ENCODE measurements at places on chromosomes 1 and 21.
A peak's percentile ranks its signal among the peaks of the same experiment; 100 is the strongest.

DNA sequence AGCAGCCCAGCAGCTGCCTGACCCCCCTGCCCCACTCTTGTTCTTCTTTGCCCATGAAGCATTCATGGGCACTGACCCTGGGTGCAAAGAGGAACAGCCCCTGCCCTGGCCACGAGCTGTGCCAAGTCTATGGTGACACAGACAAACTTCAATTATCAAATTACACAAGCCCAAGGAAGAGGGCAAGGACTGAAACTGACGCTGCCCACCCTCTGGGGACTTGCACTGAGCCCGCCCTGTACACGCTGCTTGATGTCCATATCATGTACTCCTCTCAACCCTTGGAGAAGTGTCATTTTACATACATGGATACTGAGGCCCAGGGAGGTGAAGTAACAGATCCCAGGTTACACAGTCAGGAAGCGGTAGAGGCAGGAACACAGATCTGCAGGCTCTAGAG lies 32.1 kb downstream of the NKAIN1 start:
- no peak for DNase-seq
- H3K36me3 ChIP-seq = no peaks in the 10 kb centered on the region
- no peak overlapping the region for H3K4me3 ChIP-seq

- no peak overlapping the region for H3K27ac ChIP-seq
- DNase-seq = no peak
- no peaks in the 10 kb centered on the region for H3K4me1 ChIP-seq
- H3K36me3 ChIP-seq = no peaks in the 10 kb centered on the region
These were observed 109.3 kb downstream of the PAX7 start for GRCh38 chr1:18739897-18740296.

DNA sequence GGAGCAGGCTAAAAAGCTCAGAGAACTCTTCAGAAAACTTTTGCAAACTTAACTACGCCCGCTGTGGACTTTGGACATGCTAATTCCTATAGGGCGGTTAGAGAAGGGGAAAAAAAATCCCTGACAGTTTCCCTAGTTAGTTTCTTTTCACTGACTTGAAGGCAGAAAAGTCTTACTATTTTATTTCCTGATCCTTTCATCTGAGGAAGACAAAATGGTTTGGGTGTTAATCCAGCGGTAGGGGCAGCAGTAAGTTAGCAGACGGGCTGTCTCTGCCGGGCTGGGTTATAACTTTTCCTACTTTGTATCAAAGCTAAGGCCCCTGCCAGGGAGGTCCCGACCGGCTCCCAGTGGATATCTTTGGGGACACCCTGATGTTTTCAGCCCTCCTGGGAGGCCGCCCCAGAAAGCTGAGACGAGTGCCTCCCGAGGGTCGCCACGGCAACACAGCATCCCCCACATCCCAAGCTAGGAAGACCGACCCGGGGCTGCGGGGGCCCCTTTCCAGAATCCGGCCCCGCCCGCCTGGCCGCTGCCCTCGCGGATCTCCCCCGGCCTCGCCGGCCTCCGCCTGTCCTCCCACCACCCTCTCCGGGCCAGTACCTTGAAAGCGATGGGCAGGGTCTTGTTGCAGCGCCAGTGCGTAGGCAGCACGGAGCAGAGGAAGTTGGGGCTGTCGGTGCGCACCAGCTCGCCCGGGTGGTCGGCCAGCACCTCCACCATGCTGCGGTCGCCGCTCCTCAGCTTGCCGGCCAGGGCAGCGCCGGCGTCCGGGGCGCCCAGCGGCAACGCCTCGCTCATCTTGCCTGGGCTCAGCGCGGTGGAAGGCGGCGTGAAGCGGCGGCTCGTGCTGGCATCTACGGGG lies 162.6 kb downstream of the RUNX1 start:
- peaks cover 22% of the 10 kb centered on the region for H3K4me1 ChIP-seq
- peak; percentile 47 for DNase-seq
- peak overlapping the region; percentile 87 for H3K4me3 ChIP-seq
- peak overlapping the region; percentile 43 for H3K27ac ChIP-seq
- peaks cover 12% of the 10 kb centered on the region for H3K27me3 ChIP-seq

- no peaks in the 10 kb centered on the region for H3K4me1 ChIP-seq
- no peaks in the 10 kb centered on the region for H3K27me3 ChIP-seq
- H3K36me3 ChIP-seq = no peaks in the 10 kb centered on the region
- no peak overlapping the region for H3K4me3 ChIP-seq
- DNase-seq = no peak
These were observed 282.6 kb upstream of the DPYD start for GRCh38 chr1:98203466-98203865.

GRCh38 chr1:31299365-31299764 lies 2.5 kb downstream of the ZCCHC17 start:
- H3K27me3 ChIP-seq = no peaks in the 10 kb centered on the region
- peaks cover 12% of the 10 kb centered on the region for H3K4me1 ChIP-seq
- no peaks in the 10 kb centered on the region for H3K36me3 ChIP-seq
- DNase-seq = no peak
- H3K4me3 ChIP-seq = no peak overlapping the region
- no peak overlapping the region for H3K27ac ChIP-seq

- peaks cover 4% of the 10 kb centered on the region for H3K4me1 ChIP-seq
- H3K27ac ChIP-seq = no peak overlapping the region
- H3K36me3 ChIP-seq = no peaks in the 10 kb centered on the region
- peak; percentile 61 for DNase-seq
These were observed 11.3 kb upstream of the MAP10 start for GRCh38 chr1:232793944-232794343.

DNA sequence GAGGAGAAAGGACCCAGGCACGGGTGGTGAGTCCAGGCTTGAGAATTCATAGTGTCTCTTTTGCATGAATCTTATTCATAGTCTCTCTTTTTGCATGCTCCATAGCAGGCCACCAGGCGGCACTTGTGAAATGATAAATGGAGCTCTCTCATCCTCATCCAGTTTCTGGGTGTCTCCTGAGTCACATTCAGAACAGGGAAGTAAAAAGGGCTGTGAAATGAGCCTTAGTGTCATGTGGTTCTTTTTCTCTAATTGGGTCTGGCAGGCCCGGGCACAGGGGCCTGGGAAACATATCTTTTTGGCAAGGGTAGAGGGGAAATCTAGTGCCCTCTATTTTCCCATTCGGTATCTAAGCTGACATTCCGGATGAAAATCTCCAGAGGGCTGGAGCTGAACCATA lies 19.1 kb upstream of the NCF2 start:
- no peak overlapping the region for H3K27ac ChIP-seq
- no peaks in the 10 kb centered on the region for H3K36me3 ChIP-seq
- H3K27me3 ChIP-seq = no peaks in the 10 kb centered on the region
- no peak overlapping the region for H3K4me3 ChIP-seq

DNA sequence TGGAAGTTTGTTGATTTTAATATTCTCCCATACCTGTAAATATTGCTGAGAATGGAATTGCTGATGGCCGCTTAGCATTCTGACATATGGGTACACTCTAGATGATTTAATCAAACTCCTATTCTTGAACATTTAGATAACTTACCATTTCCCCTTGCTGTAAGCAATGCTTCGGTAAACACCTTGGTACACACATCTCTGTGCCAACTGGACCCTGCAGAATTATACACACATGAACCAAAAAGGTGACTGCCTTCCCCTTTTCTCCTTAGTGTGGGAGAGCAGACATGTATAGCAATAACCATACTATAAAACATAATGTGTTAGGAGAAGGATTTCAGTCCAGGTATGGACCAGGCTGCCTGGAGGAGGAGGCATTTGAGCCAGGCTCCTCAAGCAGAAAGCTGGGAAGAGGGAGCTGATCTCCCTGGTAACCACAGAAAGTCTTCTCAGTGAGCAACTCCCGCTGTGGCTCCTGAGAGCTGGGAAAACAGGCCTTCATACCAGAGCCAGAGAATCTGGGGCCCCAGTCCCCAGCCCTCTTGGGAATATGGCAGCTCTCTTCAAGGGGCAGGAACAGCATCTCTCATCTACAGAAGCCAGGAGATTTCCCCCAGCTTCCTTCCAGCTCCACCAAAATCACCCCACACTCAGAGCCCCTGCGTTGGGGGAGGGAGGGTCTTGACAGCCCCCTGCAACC lies 33.9 kb upstream of the CSF1 start:
- DNase-seq = no peak
- H3K27ac ChIP-seq = no peak overlapping the region
- H3K4me3 ChIP-seq = no peak overlapping the region
- no peaks in the 10 kb centered on the region for H3K4me1 ChIP-seq

DNA sequence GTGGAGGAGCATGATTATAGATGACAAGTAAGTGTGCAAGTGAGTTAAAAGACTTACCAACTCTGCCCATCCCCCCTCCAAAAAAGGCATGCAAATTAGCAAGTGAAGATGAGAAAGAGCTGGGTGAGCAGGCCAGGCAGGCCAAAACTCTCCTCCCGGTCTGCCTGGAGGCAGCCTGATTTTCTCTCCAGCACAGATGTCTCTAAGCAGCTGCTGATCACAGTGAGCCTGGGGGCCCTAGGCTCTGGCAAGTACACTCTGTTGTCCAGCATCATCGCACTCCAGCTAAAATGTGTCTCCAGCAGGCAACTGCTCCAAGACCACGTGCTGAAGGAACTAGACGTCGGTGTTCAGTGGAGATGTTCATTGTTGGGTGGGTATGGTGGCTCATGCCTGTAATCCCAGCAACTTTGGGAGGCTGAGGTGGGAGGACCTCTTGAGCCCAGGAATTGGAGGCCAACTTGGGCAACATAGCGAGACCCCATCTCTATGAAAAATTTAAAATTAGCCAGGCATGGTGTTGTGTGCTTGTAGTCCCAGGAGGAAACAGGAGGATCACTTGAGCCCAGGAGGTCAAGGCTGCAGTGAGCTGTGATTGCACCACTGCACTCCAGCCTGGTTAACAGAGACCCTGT lies 56.7 kb upstream of the PUM1 start:
- no peak overlapping the region for H3K27ac ChIP-seq
- H3K4me1 ChIP-seq = no peaks in the 10 kb centered on the region
- peak; percentile 15 for DNase-seq

Measured in MM.1S (cell line).